ENCODE measurements at places on chromosomes 5 and 9. TPM values are rescaled to one million over a fixed set of nuclear protein-coding genes. Genes with fewer than 3 reads are reported as not detected.

- no peaks in the 10 kb centered on the region for H3K27me3 ChIP-seq
- H3K27ac ChIP-seq: no peak overlapping the region
- H3K4me1 ChIP-seq: no peaks in the 10 kb centered on the region
- peaks cover 2% of the 10 kb centered on the region for H3K36me3 ChIP-seq
- no peak for DNase-seq
These were observed 244.5 kb downstream of the NR3C1 start for GRCh38 chr5:143159031-143159430.

WDR31 gene
- total RNA-seq: 1.4 TPM

DNA sequence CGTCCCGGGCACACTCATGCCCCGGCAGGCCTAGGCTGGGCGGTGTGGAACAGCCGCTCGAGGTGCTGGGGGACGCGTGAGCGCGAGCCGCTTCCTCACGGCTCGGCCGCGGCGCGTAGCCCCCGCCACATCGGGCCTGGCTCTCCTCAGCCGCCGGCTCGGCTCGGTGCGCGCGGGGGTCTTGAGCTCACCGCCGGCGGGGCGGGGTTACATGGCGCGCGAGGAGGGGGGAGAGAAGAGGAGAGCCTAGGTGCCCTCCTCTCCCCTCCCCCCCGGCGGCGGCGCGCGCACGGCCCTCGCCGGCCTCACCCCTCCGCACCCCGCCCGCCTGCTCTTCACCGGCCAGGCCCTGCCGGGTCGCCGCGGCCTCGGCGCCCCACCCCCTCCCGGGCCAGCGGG lies 7.7 kb downstream of the RANBP6 start:
- H3K4me3 ChIP-seq: peak overlapping the region; percentile 96
- peak; percentile 82 for DNase-seq
- peaks cover 31% of the 10 kb centered on the region for H3K36me3 ChIP-seq
- peak overlapping the region; percentile 91 for H3K27ac ChIP-seq
- H3K4me1 ChIP-seq: peaks cover 56% of the 10 kb centered on the region

DNA sequence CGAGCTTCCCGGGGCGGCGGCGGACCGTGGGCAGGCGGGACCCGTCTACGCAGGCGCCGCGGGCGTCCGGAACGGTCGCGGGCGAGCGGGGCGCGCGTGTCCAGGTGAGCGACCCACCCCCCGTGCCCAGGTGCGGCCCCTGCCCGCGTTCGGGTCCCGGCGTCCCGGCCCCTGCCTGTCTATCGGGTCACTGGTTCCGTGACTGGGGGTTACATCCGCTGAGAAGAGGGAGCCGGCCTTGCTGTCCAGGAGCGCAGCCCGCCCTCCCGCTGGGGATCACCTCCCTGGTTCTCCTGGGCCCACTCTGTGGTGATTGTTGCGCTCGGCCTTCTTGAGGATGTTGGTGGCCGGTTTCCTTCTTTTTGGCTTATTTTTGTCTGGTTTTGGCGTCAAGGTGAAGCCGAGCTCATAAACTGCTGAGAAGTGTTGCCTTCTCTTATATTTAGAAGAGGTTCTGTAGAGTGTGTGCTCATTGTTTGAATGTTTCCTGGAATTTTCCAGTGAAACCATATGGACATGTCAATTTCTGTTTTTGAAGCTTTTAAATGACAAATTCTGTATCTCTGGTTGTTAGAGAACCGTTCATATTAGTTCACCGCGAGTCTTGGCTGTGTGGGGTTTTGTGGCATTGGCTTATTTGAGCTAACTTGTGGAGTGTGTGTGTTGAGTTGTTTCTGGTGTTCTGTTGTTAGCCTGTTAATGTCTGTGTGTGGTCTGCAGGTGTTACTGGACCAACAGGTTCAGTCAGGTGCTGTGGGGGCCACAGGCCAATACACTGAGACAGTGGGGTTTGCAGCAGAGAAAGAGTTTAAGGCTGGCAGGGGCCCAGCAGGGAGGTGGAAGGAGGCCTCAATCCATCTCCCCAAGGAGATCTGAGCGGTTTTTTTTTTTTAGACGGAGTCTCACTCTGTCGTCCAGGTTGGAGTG lies 621 bp downstream of the CEP72 start:
- H3K27ac ChIP-seq: peak overlapping the region; percentile 83
- peak overlapping the region; percentile 80 for H3K4me3 ChIP-seq
- H3K27me3 ChIP-seq: peaks cover 2% of the 10 kb centered on the region
- peaks cover 42% of the 10 kb centered on the region for H3K4me1 ChIP-seq
- peaks cover 29% of the 10 kb centered on the region for H3K36me3 ChIP-seq
- DNase-seq: peak; percentile 45

- H3K4me1 ChIP-seq: no peaks in the 10 kb centered on the region
- H3K27ac ChIP-seq: no peak overlapping the region
These were observed 25.4 kb downstream of the CTNND2 start for GRCh38 chr5:11878814-11879213.

LHX3 gene
- total RNA-seq: not detected

ZBTB43 gene
- total RNA-seq: 21.1 TPM

GRCh38 chr9:76572151-76572550 lies 113.2 kb downstream of the GCNT1 start:
- H3K27me3 ChIP-seq: peaks cover 45% of the 10 kb centered on the region
- peaks cover 5% of the 10 kb centered on the region for H3K36me3 ChIP-seq
- DNase-seq: no peak
- peak overlapping the region; percentile 49 for H3K4me3 ChIP-seq

SLC28A3 gene
- 0.23 TPM for total RNA-seq

CEL gene
- 2.9 TPM for total RNA-seq

GRCh38 chr9:132504488-132504887 lies 77.9 kb upstream of the BARHL1 start:
- DNase-seq: no peak
- no peak overlapping the region for H3K4me3 ChIP-seq
- H3K4me1 ChIP-seq: peaks cover 3% of the 10 kb centered on the region

CARTPT gene
- not detected for total RNA-seq

ACTBL2 gene
- not detected for total RNA-seq

DNA sequence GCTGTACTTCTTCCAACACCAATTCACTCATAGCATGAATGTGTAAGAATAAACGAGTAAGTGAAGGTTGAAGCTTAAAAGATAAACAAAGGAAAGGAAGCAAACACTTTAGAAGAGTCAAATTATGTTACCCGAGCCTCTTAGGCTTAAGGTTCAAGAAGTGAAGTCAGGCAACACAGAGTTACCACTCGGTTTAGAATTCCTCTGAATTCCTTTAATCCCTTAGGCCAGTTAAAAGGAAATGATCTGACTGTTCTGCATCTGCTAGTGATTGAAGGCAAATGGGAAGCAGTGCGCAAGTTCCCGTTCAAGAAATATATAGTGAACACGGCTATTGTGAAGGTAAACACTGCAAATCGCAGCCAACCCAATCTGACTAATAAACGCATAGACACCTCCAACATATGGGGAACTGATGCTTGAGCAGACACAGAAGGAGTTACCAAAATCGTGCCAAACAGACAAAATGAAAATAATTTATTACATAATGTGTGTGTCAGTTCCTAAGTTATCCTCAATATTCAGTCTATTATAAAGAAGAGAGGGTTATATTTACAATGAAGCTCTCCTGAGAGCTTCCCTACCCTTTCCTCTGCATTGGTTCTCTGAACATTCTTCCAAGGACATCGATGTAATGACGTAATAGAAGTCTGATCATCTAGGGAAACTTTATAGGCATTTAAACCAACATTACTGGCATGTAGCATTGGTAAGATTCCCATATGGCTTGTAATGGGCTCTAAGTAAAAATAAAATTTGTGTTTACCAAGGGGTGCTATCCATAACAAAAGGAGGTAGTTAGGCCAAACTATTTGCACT lies 837.1 kb upstream of the ZNF608 start:
- no peak overlapping the region for H3K27ac ChIP-seq
- H3K36me3 ChIP-seq: no peaks in the 10 kb centered on the region
- H3K4me1 ChIP-seq: no peaks in the 10 kb centered on the region

EDIL3 gene
- not detected for total RNA-seq

DNA sequence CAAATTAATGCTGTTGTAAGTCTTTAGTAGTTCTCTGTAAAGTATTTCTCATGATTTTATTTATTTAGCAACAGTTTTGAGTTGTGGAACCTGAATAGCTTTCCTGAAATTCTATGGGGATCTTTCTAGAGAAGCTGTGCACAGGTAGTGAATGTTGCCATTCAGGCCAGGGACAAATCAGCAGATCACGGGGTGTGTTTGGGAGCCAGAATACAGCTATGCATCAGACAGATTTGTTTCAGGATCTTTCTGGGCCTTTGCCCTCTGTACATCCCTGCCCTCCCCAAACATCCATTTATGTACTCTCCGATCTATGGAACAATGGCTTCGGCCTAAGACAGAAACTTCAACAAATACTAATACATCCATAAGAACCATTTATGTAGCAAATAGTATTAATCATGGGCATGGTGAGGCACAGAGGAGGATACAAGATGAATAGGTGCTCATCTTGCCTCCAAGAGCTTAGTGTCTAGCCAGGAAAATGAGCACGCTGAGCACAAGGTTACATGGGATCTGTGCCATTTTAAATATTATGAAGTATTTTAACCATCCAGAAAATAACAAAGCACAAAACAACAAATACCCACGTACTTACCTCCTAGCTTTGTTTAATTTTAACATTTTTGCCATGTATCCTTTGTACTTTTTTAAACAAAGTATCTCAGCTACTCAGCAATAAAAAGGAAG lies 13.1 kb downstream of the ARHGEF37 start:
- no peaks in the 10 kb centered on the region for H3K36me3 ChIP-seq
- peaks cover 2% of the 10 kb centered on the region for H3K27me3 ChIP-seq
- H3K27ac ChIP-seq: no peak overlapping the region
- no peak for DNase-seq
- no peak overlapping the region for H3K4me3 ChIP-seq

TICAM2 gene
- 0.27 TPM for total RNA-seq

- peaks cover 38% of the 10 kb centered on the region for H3K27me3 ChIP-seq
- H3K27ac ChIP-seq: no peak within 1 kb of the TSS
- no peaks in the 10 kb centered on the region for H3K36me3 ChIP-seq
- peaks cover 4% of the 10 kb centered on the region for H3K4me1 ChIP-seq
- peak within 1 kb of the TSS; percentile 22 for H3K4me3 ChIP-seq
These were observed at the start of gene BNC2 for GRCh38 chr9:16870596-16871335. TSS of gene BNC2 (minus strand) at chr9:16870670. CDS start at chr9:16870648, 22 bp downstream.

GRCh38 chr5:62572918-62573514 lies 5.6 kb upstream of the LRRC70 start:
- H3K27me3 ChIP-seq: no peaks in the 10 kb centered on the region
- no peak for DNase-seq
- peaks cover 21% of the 10 kb centered on the region for H3K36me3 ChIP-seq
- peaks cover 38% of the 10 kb centered on the region for H3K4me1 ChIP-seq
- H3K27ac ChIP-seq: no peak overlapping the region
- no peak overlapping the region for H3K4me3 ChIP-seq

GRCh38 chr5:119218830-119219782 lies 136.7 kb upstream of the TNFAIP8 start:
- no peak for DNase-seq
- no peak overlapping the region for H3K4me3 ChIP-seq
- no peaks in the 10 kb centered on the region for H3K27me3 ChIP-seq
- H3K36me3 ChIP-seq: peaks cover 8% of the 10 kb centered on the region
- H3K4me1 ChIP-seq: no peaks in the 10 kb centered on the region

GRCh38 chr5:172224996-172225395 lies 31.0 kb downstream of the EFCAB9 start:
- H3K27ac ChIP-seq: peak overlapping the region; percentile 32
- H3K36me3 ChIP-seq: peaks cover 45% of the 10 kb centered on the region
- no peak overlapping the region for H3K4me3 ChIP-seq
- no peaks in the 10 kb centered on the region for H3K27me3 ChIP-seq
- no peak for DNase-seq

DNA sequence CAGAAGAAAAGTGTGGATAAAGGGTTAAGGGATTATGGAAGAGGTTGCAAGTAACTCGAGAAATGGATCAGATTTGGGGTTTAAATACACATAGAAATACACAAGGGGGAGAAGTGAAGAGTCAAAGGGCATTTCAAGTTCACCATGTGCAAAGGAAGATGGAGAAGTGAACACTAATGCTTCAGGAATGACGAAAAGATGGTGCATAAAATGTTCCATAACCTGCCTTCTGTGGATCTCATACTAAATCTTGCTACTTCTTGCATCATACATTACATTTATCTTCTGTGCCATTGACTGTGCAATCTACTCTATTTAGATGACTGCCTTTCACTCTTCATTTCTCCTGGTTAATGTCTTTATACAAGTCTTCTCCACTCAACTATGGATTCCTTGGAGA lies 5.7 kb upstream of the SMC2 start:
- no peak overlapping the region for H3K4me3 ChIP-seq
- no peak overlapping the region for H3K27ac ChIP-seq
- H3K27me3 ChIP-seq: peaks cover 7% of the 10 kb centered on the region
- H3K4me1 ChIP-seq: peaks cover 17% of the 10 kb centered on the region
- H3K36me3 ChIP-seq: no peaks in the 10 kb centered on the region

DNA sequence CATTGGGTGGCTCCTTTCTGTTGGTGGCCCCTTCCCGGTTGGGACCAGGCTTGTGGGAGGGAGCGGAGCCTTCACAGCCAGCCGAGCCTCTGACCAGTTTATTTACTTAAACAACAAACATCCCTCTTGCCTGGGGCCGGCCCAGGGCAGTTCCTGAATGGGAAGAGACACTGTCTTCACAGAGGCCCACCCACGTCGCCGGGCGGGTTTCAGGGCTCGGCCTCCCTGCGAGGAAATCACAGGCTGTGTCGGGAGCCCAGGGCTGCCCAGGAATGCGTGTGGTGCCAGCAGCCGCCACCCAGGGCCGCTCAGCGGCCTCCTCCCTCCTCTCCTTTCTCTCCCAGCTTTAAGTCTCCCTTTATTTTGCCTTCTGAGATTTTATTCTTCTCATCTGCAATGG lies 132.5 kb downstream of the HSD17B3 start:
- no peak overlapping the region for H3K4me3 ChIP-seq
- H3K27ac ChIP-seq: no peak overlapping the region
- peaks cover 13% of the 10 kb centered on the region for H3K27me3 ChIP-seq

- no peak overlapping the region for H3K4me3 ChIP-seq
- no peak overlapping the region for H3K27ac ChIP-seq
- no peaks in the 10 kb centered on the region for H3K36me3 ChIP-seq
- H3K27me3 ChIP-seq: no peaks in the 10 kb centered on the region
These were observed 262.9 kb downstream of the IRX1 start for GRCh38 chr5:3858524-3858923.

DNA sequence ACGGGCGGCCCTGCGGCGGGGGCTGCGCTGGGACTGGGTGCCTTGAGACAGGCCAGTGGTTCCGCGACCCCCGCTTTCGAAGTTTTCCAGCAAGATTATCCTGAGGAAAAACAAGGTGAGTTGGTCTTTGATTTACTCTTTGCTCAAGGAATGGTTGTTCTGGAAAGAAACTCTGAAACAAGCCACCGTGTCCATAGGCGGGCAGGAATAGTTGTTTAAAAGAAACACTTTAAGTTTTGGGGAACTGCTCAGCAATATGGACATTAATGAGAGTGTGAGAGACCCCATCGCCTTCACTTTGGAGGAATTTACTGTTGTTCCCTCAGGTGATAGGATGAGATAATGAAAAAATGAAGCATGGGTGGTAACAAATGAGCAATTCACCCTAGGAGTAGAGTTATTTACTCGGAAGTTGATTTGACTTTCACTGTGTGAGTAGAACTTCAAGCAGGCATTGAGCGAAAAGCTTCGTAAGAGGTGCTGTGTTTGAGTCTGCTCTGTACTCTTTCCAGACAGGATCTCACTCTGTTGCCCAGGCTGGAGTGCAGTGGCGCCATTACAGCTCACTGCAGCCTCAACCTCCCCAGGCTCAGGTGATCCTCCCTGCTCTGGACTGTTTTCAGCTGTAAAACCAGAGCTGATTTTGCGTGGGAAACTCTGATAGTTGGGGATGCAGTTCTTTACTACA lies 1.1 kb downstream of the DMRTA1 start:
- H3K4me1 ChIP-seq: peaks cover 5% of the 10 kb centered on the region
- peaks cover 44% of the 10 kb centered on the region for H3K27me3 ChIP-seq
- no peak overlapping the region for H3K4me3 ChIP-seq
- DNase-seq: no peak
- no peaks in the 10 kb centered on the region for H3K36me3 ChIP-seq
- no peak overlapping the region for H3K27ac ChIP-seq

GRCh38 chr9:38388283-38389223 lies 3.9 kb upstream of the ALDH1B1 start:
- no peak overlapping the region for H3K4me3 ChIP-seq
- H3K36me3 ChIP-seq: peaks cover 4% of the 10 kb centered on the region
- H3K4me1 ChIP-seq: peaks cover 6% of the 10 kb centered on the region
- DNase-seq: no peak
- no peak overlapping the region for H3K27ac ChIP-seq
